ENCODE measurements at places on chromosomes 5 and 9.

- no peak for DNase-seq
Measured at GRCh38 chr5:120375248-120375647, 88.9 kb upstream of the PRR16 start.

DNA sequence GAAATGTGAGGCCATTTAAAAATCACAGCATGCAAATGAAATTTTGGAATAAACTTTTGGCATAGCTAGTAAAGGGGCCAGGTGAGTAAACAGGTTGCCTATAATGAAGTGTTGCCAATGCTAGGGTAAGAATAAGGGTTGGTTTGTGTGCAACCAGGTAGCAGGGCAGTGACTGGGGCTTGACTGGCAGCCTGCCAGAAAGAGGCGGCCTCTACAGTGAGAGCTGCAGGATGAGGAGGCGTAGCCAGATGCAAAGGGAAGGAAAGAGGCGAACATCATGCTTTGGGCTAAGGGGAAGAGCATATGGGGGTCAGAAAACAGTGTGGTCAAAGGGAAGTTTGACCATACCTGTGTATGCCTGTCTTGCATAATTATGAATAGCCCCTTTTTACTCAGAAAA lies 70.6 kb downstream of the MAST4 start:
- no peak for DNase-seq

DNA sequence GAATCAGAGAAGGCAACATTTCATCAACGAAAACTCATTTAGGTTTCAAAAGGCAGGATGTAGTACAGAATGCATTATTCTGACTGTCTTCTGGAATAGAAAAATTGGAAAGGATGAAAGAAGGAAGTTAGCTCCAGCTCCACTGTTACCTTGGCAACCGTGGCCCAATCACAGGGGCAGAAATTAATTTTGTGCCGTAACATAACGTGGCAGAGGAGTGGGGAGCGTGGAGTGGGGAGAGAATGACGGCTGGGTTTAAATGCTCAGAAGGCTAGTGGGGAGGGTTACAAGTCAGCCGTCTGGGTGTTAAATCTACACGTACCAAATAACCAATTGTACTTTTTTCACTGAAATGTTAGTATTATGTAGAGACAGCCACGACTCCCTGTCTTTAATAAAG lies 32.3 kb upstream of the EQTN start:
- DNase-seq: no peak

- no peak for DNase-seq
Measured at GRCh38 chr5:38267372-38267771, 9.0 kb downstream of the EGFLAM start.

- no peak for DNase-seq
Measured at GRCh38 chr5:136802383-136802782, 437.0 kb upstream of the TRPC7 start.

- no peak for DNase-seq
Measured at GRCh38 chr5:149048811-149049210, 14.1 kb downstream of the SH3TC2 start.

Data from iPS DF 6.9 (cell line).